NCI-H1105 (cell line): ENCODE measurements at places on chromosomes 4 and X.
A peak's percentile ranks its signal among the peaks of the same experiment; 100 is the strongest.

GRCh38 chr4:145446184-145446583, 35.5 kb upstream of the SMAD1 start:
- DNase-seq, result no peak

- DNase-seq, result no peak
These were observed 14.2 kb downstream of the CPE start for GRCh38 chr4:165393051-165393450.

GRCh38 chr4:126727461-126727860, 905.3 kb upstream of the INTU start:
- no peak for DNase-seq

- no peak for DNase-seq
These were observed 161.7 kb downstream of the BTC start for GRCh38 chr4:74632634-74633033.

DNA sequence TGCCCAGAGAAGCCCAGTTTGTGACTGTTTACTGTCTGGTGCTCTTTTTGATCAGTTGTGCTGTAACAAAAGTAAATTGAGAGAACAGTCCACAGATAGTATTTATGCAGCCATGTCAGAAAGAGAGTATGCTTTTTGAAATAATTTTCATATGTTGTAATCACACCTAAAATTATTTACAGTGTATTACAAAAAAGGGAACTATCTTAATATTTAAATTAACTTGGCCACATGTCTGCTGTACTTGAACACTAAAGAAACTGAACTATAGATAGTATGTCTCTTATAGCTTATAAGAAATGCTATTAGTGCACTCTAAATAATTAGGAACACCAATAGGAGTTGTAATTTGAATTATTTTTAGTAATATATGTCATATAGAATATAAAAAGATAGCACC, 30.2 kb downstream of the KIAA0232 start:
- DNase-seq, result no peak

- no peak for DNase-seq
These were observed 44.8 kb upstream of the CBR4 start for GRCh38 chr4:169054879-169055278.

DNA sequence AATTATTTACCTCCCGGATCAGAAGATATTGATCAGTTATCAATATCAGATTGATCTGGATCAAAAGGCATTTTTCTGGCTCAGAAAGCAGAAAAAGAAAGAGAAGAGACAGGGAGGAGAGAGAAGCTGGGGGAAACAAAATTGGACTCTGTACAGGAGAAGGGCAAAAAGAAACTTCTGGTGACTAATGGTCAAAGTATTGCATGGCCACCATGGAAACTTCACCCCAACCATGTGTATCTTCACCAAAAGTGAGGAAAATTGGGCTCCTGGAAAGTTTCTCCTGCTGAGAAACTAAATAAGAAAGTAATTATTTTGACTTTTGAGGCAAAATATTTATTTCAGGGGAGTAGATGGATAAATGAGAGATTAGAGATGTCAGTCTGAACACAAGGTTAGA, 33.9 kb downstream of the RNF150 start:
- no peak for DNase-seq

- DNase-seq, result no peak
These were observed 15.4 kb upstream of the NKX1-1 start for GRCh38 chr4:1421657-1422056.

GRCh38 chr4:102780476-102781144, 19.8 kb upstream of the MANBA start:
- DNase-seq, result no peak

- DNase-seq, result no peak
These were observed 83.5 kb upstream of the AFF2 start for GRCh38 chrX:148416931-148417330.

DNA sequence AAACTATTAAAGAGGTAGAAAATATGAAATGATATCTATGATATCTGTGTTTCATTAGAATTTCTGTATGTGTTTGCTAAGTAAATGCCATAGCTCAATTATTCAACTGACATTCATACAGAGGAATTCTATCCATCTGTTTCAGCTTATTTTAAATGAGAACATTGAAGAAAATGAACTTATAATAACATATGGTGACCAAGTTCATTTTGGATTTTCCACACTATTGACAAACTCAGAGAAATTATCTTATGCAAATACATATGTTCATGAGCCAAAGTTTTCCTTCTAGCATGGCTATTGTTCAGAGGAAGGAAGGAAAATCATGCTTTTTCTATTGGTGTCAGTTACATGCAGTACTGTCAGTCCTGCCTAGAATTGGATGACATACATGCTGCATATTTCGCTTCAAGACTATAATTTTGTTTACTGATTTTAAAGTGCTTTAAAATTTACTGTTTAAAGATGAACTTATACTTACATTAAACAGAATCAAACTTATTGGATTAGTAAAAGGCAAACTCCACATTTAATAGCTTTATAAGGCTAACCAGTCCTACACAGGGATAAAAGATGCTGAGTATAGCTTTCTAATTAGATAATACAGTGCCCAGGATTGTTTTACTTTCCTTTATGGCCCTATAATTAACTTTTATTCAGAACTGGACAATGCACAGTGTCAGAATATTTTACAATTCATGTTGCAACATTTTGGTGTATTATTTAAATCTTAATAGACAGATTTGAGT, 646.2 kb downstream of the TRAM1L1 start:
- no peak for DNase-seq

DNA sequence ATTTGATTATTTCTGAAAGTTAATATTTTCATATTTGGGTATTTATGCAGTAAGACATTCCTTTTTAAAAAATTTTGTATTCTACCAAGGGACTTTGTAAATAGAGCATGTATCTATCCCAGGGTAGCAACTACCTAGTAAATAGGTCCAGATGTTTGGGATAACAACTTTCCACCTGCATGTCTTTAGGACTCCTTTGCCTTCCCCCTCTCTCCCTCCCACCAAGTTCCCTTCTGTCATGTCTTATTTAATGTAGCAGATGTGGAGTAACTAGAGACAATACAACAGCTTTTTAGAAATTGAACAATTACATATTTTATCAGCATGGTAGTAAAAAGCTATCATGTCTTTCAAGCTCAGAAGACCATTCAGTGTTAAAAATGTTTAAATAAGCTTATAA, 821.0 kb downstream of the C4orf33 start:
- DNase-seq, result no peak

- no peak for DNase-seq
These were observed 24.5 kb downstream of the DHX15 start for GRCh38 chr4:24559889-24560288.

DNA sequence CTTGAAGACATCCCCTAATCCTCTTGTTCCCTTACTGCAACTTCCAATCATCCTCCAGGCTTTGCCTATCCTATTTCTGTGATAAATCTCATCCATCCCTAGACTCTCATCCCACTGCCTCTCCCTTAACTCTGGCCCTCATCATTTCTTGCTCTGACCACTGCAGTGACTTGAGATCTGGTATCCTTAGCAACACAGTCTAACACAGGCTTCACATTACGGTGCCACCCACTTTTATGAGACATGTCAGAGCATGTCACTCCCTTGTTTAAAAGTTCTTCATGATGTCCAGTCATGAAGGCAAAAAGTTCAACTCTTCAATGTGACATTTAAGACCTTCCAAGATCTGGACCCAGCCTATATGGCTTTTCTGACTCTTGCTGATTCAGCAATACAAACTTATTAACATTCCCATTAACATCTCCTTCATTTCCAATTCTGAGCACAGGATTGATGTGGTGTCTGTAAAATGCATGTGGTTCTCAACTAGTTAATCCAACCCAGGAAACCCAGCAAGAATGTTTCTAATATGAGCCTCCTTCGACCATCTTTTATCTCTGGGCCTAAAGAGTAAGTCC, 64.0 kb downstream of the OR13H1 start:
- DNase-seq, result no peak

DNA sequence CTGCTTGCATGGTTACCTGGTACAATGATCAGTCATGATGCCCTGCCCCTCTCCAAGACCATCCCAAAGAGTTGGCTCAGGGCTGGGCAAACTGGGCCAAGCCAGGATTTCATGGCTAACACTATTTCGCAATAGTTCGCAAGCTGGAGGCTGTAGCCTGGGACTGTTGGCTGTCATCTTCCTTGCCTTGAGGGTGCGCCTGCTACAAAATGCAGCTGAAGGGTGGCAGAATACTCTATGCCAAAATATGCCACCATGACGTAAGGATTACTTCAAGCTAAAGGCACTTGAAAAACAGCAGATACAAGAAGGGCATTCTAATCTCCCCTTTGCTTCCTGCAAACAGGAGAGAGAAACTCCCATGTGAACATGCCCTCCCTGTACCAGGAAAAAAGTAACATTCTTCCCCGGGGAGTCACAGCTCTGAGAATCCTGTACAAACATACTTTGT, 21.0 kb downstream of the SAT1 start:
- DNase-seq, result no peak

GRCh38 chr4:6909113-6909969, at the start of gene TBC1D14:
Gene TBC1D14 (plus strand): TSS chr4:6909826. CDS start chr4:6923390, 13,564 bp downstream.
- DNase-seq, result peak; percentile 55

DNA sequence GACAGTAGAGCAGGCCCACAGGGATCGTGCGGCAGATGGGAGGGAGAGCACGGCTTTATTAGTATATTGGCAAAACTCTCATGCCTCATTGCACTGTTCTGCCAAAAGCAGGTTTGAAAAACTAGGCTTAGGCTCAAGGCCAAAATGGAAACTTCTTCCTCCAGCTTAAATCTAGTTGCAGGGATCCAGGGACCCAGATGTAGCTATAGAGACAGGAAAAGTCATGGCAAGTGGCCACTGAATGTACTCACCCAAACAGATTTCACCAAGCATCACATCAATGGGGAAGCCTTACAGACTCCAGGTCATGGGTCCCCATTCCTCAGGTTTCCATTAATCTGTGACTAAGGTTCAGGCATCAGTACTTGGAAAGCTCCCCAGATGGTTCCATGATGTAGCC, 149.2 kb downstream of the STK32B start:
- no peak for DNase-seq

GRCh38 chr4:122775987-122776836, 43.7 kb downstream of the BBS12 start:
- no peak for DNase-seq

GRCh38 chr4:153074486-153074885, 129.8 kb upstream of the TRIM2 start:
- DNase-seq, result no peak

GRCh38 chrX:71974916-71975315, 64.3 kb downstream of the NHSL2 start:
- no peak for DNase-seq

DNA sequence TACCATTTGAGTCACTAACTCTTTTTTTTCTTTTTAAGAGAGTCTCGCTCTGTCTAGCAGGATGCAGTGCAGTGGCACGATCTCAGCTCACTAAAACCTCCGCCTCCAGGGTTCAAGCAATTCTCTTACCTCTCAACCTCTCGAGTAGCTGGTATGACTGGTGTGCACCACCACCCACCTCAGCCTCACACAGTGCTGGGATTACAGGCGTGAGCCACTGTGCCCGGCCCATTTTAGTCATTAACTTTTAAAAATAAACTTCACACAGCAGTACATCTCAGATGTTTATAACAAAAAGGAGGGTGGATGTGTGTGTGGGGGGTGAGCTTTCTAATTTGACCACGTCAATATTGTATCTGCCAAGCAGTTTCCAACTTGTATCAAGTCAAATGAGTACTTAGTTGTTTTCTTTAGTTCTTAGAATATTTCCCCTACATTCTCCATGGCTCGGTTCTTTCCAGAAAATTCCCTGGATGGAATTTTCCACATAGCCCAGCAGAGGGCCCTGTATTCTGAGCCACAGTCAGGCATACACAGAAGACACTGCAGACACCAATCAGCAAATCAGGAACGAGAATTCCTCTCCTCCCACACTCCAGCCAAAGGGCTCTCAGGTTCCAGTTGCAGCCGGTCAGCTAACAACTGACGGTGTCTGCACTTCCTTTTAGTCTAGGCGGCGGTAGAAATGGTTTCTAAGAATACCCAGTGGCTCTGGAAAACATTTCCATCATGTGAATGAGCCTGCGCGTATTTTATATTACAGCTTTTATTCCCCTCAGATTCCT, 20.1 kb upstream of the ARAF start:
- peak; percentile 61 for DNase-seq

- no peak for DNase-seq
These were observed 11.3 kb downstream of the SNX12 start for GRCh38 chrX:71056867-71057266.

DNA sequence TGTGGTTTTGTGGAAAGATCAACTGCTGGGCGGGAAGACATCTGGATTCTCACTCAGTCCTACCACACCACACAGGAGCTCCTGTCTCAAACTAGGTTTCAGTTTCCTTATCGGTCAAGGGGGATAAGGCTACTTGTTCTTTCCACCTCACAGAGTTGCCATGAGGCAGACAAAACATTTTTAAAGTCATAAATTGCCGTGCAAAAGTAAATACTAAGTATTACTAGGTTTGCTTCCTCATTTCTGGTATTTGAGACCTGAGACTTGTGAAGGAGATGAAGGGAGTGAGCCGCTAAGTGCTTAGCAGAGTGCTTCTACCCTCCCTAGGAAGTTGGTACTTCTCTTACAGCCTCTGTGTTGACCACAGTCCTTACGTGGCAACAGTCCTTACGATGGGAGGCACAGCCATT, 1.5 kb downstream of the LAP3 start:
- no peak for DNase-seq

DNA sequence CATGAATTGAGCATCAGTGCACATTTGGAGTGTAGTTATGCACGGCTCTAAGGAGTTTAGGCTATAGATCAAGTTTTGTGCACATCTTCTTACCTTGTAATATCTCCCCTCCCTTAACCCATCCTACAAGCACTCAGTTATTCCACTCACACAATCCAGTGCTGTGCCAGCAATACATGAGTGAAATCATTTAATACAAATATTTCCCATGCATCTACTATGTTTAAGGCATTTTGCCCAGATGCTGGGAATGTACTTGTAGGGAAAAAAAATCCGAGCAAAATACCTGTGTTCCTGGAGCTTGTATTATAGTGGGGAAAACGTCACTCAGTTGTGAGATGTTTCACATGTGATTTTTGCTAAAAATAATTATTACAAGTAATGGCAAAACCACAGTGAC, 191.6 kb upstream of the LDB2 start:
- DNase-seq, result no peak

DNA sequence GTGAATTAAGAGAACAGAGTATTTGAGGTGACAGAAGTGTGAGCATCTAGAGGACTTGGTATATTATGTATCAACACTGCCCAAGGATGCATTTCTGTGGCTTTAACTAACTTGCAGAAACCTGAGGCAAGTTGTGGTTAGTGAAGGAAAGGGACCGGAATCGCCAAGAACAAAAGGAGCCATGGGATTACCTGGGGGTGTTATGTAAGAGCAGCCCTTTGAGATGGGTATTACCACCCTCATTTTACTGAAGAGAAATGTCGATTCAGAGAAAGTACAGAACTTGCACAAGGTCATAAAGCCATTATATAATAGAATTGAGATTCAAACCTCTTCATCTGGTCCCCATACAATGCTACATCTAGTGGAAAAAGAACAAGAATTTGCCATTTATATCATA, 14.3 kb downstream of the TENM3 start:
- no peak for DNase-seq

DNA sequence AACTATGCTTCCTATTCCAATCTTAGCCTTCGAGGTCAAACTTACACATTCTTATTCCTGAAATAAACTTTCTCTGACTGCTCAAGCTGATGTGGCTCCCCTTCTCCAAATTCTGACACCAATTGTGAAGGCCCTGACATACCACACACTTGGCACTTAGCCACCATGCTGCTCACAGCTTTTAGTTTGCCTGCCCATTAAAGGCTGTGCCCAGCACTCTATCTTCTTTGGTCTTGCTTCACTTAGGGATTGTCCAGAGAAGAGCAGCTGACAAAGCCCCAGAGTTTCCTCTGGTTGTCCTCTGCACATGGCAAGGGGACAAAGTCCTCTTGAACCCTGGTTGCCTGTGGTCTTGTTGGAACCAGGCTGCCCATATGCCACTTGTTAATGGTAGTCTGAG, 126.1 kb downstream of the ARHGEF9 start:
- no peak for DNase-seq
